ENCODE measurements at places on chromosomes 13 and 19.

DNA sequence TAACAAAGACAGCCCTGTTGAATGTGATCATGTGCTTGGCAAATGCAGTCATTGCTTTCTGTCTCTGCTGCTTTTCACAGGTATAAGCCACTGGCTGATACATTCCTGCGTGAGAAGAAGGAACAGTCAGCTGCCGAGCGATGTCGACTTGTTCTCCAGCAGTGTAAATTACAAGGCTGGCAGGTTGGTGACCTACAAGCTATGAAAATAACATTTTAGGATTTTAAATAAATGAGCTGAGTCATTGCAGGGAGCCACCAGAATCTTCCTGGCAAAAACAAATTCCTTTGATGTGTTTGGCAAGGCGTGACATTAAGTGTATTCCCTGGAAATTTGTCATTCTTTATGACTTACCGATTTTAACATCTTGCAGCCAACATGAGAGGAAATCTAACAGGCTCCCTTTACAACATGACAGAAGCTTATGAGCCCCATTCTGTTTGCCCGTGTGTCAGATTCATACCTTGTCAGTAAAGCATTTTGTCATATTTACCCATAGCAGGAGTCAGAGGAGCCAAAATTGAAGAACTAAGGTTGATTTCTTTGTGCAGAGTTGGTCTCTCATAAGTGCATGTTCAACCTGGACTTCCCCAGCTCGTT lies 471.4 kb downstream of the MYO16 start:
- DNase-seq, result no peak

DNA sequence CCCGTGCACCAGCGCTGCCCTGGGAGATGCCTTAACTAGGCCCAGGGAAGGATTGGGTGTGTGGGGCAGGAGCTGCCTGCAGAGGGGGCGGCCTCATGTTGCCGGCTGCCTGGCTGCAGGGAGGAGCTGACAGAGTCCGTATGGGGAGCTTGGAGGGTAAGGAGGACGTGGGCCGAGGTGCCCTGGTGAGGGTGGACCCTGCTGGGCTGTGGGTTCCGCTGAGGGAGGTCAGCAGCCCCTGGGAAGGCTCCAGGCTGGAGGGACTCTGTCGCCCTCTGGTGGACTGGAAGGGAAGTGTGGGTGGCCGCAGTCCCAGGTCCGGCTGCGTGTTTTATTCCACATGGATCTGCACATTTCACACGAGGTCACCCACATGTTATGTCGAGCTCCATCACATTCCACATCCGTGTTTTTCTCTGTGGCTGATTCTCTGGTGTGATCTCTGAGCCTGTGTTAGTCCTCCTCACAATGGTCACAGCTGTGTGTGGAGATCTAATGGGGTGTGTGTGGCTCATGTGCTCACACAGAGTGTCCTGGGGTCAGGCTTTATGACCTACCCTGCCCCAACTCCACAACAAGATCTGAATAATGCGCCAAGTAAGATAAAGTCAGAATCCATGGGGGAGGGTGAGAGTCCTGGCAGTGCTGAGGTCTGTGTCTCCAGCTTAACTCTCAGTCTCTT lies 1.8 kb upstream of the CEACAM8 start:
- no peak for DNase-seq

DNA sequence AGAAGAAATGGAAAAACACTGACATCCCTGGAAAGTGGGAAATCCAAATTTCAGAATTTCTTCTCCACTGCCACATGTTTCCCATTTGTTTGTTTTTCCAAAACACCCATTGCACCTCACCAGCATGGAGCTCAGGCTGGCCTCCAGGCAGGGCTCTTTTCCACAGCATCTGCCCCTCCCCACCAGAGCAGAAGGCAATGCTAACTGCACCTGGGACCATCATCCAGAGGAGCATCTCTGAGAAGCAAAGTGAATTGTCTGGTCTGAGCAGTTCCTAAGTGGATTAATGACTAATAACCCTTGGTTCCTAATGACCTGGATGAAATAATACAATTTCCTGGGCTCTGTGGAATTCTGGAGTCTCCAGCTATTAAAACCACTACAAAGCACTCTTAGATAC lies 8.8 kb upstream of the CYSLTR2 start:
- no peak for DNase-seq

DNA sequence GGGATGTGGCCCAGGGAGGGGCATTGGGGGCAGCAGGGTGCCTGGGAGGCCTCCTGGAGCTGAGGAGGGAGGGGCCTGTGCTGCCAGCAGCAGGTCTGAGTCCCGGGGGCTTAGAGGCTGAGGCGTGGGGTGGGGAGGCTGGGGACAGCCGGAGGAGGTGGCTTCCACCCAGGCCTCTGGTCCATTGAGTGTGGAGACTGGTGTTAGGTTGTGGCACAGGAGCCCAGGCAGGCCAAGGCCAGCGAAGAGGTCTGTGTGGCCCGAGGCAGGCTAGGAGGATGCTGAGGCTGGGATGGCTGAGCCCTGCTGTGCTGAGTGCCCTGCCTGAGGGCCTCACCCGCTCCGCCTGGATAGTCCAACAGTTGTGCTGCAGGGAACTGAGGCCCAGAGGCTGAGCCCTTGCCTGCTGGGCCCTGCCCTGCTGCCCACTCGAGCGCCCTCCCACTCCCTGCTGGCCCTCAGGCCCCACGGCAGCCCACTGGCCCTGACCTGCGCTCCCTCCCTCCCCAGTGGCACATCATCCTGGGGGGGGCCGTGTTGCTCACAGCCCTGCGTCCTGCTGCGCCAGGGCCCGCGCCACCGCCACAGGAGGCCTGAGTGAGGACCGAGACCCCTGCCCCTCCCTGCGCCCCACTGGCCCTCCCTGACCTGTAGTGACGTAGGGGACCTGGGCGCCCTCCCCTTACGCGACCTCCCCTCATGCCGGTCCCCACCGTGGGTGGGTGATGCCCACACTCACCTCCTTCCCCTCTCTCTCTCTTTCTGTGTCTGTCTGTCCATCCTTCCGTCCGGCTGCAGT lies 4.9 kb upstream of the GARIN5A start:
- DNase-seq, result no peak

GRCh38 chr13:95763601-95764000 lies 86.7 kb downstream of the DNAJC3 start:
- DNase-seq, result no peak

DNA sequence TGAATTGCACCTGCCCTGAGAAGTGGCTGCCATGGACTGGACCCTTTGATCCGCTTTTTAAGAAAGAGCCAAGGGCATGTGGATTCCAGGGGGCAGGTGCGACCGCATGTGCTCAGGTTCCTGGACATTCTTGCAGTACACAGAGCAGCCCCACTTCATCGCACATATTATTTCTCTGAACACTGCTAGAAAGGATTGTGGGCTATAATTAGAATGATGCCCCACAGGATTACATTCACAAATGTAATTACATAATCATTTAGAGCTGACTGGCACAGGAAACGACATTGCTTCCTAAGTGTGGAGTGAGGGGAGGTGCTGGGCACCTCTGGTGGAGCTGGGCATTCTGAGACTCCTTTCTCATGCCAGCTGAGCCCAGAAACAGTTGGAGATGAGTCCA lies 37.5 kb upstream of the VSTM2B start:
- DNase-seq, result no peak

GRCh38 chr13:66855131-66855530 lies 375.0 kb downstream of the PCDH9 start:
- no peak for DNase-seq

DNA sequence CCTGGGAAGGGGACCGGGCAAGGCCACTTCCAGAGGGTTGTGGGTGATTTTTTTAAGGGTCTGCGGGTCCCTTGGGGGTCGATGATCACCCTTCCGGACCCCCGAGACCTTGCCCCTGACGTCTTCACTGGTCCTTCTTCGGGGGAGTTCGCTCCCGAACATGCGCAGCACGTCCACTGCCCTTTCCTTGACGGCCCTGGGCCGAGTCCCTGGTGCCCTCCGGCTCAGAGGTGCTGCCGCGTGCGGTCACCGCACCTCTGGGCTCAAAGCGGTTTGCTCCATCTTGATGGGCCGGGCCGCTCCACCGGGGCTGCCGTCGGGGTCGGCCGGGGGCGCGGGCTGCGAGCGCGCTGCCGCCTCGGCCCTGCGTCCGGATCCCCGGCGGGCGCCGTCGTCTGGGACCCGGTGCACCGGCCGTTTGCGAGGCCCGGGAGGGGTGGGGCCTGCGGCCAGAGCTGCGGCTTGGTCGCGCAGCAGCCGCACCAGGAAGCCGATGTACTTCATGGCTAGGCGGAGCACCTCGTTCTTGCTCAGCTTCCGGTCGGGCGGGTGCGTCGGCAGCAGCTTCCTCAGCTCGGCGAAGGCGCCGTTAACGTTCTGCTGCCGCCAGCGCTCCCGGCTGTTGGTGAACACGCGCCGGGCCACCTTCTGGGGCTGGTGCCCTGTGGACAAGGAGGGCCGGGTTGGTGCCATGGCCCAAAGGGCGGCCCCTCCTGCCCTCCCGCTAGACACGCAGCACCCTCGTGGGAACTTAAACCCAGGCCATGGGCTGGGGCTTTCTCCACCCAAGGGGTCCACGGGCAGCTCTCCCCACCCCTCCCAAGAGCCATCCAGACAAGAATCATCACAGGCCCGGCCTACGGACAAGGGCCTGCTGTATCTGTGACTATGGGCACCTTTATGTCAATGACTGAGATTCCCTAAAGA lies 3.3 kb downstream of the LYL1 start:
- no peak for DNase-seq

- no peak for DNase-seq
Measured at GRCh38 chr13:106183410-106184065, 351.9 kb downstream of the EFNB2 start.

- no peak for DNase-seq
Measured at GRCh38 chr13:75132701-75133695, 349.0 kb downstream of the TBC1D4 start.

GRCh38 chr13:38417241-38417640 lies 67.6 kb downstream of the UFM1 start:
- DNase-seq, result no peak

DNA sequence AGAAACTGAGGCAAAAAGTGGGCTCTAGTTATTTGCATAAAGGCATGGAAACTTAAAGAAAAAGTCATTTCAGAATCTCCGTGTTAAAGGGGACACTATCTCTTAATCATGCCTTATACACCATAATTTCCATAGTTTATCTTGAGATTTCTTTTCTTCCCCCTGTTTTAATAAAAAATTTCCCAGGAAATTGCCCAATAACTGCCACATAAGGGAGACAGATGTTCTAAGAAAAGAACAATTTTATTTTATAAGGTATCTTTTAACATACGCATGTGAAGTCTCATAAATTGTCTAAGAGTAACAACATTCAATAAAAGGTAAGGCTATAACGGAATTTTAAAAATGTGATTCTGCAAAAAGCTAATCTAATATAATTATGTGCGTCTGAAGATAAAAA lies 371.3 kb downstream of the IRS2 start:
- DNase-seq, result no peak

DNA sequence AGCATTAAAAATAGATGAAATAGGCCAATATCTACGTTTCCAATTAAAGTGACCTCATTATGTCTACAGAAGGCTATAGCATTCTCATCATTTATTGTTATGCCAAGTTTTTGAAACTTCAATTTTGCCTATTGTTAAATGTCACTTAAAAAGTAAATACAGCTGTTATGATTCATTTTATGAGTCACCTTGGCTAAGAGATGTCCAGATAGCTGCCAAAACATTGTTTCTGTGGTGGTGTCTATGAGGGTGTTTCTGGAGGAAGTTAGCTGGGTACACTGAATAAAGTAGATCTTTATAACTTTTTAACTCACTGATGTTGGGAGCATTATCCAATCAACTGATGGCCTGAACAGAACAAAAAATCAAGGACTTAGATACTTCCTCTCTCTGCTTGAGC lies 1209.7 kb upstream of the PCDH9 start:
- DNase-seq, result no peak

- DNase-seq, result no peak
Measured at GRCh38 chr13:42544246-42544926, 29.6 kb upstream of the TNFSF11 start.

- DNase-seq, result no peak
Measured at GRCh38 chr19:38812841-38813320, at the start of gene LGALS4. Gene LGALS4, minus strand, starts transcription at chr19:38812945. Its CDS starts 59 bp downstream, at chr19:38812886.

DNA sequence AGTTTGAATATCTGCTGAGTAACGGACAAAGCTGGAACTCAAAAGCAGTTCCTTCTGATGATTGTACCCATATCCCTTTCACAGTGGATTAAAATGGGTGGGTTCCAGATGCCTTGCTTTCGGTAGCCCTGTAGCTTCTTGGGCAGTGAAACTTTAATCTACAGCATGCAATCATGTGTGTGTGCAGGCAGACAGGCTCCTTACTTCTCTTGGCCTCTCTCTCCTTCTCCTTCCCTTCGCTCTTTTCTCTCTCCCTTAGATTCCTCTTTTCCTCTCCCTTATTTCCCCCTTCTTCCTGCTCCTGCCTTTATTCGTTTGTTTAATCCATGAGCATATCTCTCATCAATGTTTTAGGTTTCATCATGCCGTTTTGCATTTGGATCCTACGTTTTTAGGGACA lies 8.1 kb downstream of the DGKH start:
- DNase-seq, result no peak

- no peak for DNase-seq
Measured at GRCh38 chr13:44546164-44546563, 30.0 kb downstream of the TSC22D1 start.

DNA sequence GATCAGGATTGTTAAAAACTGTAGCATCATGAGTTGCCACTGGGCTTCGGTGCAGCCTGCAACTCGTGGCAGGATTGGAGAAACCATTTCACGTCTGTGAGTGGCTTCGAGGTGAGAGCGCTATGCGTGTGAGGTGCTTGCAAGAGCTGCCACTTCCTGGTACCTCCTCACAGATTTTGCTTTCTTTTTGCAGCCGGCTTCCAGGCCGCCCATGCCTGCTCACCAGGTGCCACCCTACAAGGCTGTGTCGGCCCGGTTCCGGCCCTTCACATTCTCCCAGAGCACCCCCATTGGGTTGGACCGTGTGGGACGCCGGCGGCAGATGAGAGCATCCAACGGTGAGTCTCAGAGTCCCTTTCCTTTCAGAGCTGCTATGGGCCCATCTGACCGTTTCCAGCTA lies 57.9 kb upstream of the C1QTNF9 start:
- no peak for DNase-seq

DNA sequence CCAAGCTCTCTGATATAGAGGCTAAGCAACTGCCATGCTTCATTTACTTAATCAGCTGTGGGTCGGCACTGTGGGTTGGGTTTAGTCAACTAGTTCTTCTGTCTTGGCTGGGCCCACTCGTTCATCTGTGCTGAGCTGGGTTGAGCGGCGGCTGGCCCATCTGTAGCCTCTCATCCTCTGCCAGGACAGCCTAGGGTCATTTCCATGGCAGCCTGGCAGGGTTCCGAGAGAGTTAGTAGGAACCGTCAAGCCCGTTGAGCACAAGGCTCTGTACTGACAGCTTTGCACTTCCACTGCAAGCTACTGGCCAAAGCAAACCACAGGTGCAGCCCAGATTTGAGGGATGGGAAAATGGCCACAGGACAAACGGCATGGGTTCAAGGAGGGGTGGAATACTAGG lies 6.6 kb upstream of the ZNF835 start:
- no peak for DNase-seq
